ENCODE measurements at places on chromosomes 12 and 14.

DNA sequence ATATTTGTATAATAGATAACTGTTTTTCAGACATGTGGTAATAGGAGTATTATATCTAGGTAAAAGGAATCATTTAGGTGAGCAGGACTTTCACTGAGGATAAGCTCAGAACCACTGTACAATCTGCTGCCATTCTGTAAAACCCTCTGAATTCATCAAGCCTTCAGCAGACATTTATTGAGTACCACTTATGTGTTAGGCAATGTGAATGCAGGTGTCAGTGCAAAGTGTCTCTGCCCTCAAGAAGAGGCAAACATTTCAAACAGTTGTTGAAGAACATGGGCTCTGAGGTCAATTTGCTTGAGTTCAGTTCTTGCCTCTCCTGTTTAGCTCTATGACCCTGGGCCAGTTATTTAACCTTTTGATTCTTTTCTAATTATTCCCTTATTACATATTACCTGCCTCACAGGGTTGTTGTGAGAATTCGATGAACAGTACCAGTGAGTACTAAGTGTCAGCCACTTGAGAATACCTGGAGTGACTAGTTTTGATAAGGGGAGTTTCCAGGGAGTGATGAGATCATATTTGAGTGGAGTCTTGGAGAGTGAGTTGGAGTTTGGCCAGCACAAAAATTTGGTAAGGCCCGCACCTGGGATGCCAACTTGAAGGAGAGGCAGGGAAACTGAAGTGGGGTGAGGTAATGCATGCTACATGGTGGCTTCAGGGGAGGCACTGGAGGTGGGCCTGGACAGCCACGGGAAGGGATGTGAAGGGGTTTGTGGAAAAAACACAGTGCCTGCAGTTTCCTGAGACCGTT lies 33.7 kb downstream of the RASSF8 start:
- no peak for DNase-seq

- no peak for DNase-seq
Observed at GRCh38 chr12:120771097-120771496, 45.5 kb downstream of the ACADS start.

GRCh38 chr12:57896434-57897201 lies 44.7 kb upstream of the ATP23 start:
- DNase-seq = no peak

DNA sequence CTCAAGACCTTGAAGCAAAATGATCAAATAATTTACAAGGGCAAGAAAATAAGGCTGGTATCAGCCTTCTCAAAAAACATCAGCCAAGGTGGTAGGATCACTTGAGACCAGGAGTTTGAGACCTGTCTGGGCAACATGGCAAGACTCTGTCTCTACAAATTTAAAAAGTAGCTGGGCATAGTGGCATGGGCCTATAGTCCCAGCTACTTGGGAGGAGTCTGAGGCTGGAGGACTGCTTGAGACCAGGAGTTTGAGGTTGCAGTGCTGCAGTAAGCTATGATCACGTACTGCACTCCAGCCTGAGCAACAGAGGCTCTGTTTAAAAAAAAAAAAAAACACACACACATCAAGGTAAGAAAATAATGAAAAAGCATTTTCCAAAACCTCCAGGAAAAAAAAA lies 22.1 kb downstream of the SEC23A start:
- no peak for DNase-seq

GRCh38 chr14:51653775-51654532 lies 2.2 kb downstream of the FRMD6 start:
- DNase-seq = no peak

GRCh38 chr12:130827432-130827831 lies 11.6 kb downstream of the STX2 start:
- DNase-seq = no peak
